ENCODE measurements at places on chromosomes 6 and 20. TPM values are rescaled to one million over a fixed set of nuclear protein-coding genes. Genes with fewer than 3 reads are reported as not detected.

LAMA2 gene
- 112 TPM for total RNA-seq

DNA sequence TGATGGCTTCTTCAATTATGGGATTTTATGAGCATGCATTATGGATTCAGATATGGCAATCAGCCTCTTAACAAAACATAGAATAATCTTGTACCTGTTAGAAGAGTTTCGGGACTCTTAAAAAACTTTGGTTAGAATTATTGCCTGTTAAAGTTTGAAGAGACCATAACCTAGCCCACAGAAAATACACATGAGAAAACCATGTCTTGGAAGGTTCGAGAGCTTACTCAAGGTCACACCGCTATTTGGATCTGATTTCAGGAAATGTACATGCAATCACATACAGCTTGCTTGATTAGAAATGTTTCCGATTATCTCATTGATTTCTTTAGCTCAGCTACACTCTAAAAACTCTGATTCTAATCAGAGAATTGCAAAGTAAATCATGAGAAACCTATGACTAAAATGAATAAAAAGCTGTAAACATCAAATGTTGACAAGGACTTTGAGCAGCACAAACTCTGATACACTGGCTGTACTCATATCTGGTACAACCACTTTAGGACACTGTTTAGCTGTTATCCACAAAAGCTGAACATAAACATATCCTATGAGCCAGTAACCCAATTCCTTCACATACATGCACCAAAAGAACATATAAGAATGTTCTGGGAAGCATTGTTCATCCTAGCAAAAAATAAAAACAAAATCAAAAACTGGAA, 16.3 kb downstream of the STX7 start:
- no peak for DNase-seq

DNA sequence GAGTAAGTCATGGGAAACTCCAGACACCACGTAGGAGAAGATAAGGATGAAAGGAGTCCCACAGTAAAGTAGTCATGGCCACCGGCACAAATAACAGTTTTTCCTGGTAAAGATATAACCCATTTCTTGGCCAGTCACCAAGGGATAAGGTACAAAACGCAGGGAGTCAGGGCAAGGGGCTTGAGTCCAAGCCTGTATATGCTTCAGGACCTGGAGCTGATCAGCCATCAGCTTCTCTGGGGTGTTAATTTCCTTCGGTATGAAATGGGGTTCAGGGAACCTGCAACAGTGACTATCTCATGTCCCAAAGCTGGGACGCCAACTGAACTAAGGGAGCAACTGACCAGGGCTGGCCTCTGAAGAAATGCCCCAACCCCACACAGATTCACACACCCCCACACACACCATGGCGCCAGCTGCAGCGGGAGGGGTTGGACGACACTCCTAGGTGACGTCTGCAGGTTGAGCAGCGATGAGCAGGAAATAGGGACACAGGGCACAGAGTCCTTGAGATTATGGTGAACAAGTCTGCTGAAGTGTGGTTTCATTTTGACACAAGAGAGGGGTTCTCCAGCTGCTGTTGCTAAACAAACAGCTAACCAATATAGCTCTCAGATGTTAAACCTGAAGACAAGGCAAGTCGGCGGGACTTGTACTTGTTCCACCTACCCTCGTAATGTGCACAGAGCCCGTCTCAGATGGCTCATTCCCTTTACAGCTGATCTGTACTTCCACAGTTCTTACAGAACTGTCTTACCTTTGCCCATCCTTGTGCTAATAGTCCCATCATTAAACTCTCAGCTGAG, 7.4 kb upstream of the ADTRP start:
- no peak for DNase-seq

GRCh38 chr20:3863317-3863716, 16.7 kb downstream of the MAVS start:
- no peak for DNase-seq

DNA sequence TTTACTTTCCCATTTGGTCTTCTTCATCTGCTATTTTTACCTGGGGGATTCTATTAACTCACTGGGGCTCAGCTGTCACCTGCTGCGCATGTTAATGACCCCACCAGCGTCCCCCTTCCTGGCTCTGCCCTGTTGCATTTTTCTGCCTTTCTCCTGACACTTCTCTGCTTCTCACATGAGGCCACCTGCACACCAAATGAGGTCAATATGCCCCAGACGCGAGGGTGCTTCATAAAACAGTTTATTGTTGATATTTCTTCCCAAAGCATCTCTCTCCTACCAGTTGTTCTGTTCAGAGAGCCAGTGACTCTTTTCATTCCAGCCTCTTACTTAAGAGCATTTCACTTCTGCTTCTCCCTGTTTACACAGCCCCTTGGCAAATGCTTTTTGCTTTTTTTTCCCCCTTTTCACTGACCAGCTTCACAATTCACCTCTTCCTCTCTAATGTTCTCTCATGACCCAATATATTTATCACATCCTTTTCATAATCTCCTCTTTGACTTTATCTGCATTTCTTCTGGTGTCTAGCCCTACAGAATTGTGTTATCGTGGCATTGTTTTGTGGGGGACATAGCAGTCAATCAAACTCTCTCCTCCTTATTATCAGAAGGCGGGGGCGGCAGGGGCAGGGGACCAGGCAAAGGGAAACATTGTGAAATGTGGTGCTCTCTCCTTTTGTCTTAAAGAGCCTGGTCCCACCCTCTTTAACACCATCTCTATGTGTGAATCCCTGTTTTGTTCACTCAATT, 545.8 kb upstream of the CITED2 start:
- no peak for DNase-seq
